Sigmoid colon (tissue), 7 donors: ENCODE measurements at places on chromosomes 11 and 22. TPM values are rescaled to one million over a fixed set of nuclear protein-coding genes. Genes with fewer than 3 reads are reported as not detected.

Gene MYBPC3
- total RNA-seq, result not detected

Gene HTR3B
- not detected for total RNA-seq

Gene OR4C12
- not detected for total RNA-seq

Gene CLMP
- total RNA-seq, result 173 TPM

Gene RIC3
- total RNA-seq, result 23.2 TPM

Gene PAX6
- not detected for total RNA-seq

Gene ESAM
- total RNA-seq, result 8.9 TPM

Gene RFPL1
- not detected for total RNA-seq

Gene SMIM35
- total RNA-seq, result not detected

Gene APOL5
- total RNA-seq, result not detected

- no peaks in the 10 kb centered on the region for H3K4me1 ChIP-seq
- H3K4me3 ChIP-seq, result peak overlapping the region; percentile 96
- no peak for DNase-seq
- no peak overlapping the region for H3K27ac ChIP-seq
These were observed 1.4 kb downstream of the TMX2 start for GRCh38 chr11:57713835-57714234.

DNA sequence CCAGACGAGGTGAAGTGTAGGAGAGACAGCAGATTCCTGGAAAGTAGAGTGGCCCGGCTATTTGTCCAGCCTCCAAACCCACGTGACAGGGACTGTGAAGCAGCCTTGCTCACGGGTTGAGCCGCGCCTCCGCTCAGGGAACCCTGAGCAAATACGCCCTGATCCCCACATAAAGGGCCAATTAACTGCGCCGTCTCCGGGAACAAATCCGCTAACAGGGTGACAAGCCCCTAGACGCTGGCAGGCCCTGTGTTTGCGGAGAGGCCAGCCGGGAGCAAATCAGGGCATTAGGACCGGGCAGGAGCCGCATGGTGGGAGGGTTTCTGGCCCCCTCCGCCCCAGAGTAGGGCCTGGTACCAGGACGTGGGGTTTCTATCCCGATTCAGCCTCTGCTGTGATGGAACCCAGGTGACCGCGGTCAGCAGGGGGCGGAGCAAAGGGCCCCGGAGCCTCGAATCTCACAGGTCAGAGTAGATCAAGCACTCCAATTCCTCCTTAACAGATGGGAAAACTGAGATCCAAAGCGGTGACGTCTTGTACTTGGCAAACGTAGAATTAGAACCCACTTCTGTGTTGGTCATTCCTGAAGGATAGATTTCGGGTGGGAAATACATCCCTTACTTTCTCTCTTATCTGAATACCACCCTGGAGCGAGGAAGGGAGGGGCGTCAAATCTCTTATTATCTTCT, 2.0 kb upstream of the ROBO3 start:
- H3K4me1 ChIP-seq, result peaks cover 34% of the 10 kb centered on the region
- H3K36me3 ChIP-seq, result no peaks in the 10 kb centered on the region
- peaks cover 99% of the 10 kb centered on the region for H3K27me3 ChIP-seq
- H3K4me3 ChIP-seq, result no peak overlapping the region
- no peak overlapping the region for H3K27ac ChIP-seq
- peak; percentile 70 for DNase-seq

DNA sequence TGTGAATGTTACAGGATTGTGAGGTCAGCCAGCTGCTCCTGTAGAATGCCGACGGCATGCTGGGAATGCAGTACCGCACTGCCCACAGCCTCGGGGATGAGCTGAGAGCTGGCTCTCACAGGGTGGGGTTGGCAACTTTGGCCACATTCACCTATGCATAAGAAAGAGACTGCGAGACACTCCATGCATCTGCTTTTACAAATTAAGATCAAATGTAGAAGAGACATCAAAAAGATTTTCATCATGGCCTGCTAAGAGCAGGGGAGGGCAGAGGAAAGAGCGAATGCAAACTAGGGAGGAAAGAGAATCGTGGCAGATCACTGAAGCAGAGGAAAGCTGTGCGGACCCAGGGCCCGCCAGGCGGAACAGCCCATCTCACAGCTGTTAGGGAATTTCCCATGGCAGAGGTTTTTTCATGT, 49.8 kb upstream of the SPATA19 start:
- no peaks in the 10 kb centered on the region for H3K27me3 ChIP-seq
- no peaks in the 10 kb centered on the region for H3K36me3 ChIP-seq
- H3K4me1 ChIP-seq, result peaks cover 9% of the 10 kb centered on the region
- peak; percentile 54 for DNase-seq

- H3K27me3 ChIP-seq, result no peaks in the 10 kb centered on the region
- no peaks in the 10 kb centered on the region for H3K4me1 ChIP-seq
- H3K4me3 ChIP-seq, result no peak overlapping the region
- H3K36me3 ChIP-seq, result no peaks in the 10 kb centered on the region
- no peak for DNase-seq
These were observed 10.2 kb downstream of the SCGB1A1 start for GRCh38 chr11:62428871-62429560.

DNA sequence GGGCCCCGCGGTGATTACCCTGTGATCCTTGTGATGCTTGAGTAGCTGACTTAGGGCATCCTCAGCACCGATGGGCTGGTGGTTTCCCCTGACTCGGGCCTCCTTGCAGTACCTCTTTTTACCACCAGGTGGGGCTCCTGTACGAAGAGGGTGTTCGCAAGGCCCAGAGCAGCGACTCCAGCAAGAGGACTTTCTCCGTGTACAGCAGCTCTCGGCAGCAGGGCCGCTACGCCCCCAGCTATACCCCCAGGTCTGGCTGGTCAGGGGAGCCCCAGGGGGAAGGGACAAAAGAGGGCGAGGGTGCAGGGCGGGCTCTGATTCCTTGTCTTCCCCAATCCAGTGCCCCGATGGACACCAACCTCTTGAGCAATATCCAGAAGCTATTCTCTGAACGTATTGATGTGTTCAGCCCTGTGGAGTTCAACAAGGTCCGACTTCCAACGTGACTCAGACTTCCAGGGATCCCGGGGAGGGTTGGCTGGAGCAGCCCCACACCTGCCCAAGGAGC, 1.3 kb upstream of the TM7SF2 start:
- peaks cover 17% of the 10 kb centered on the region for H3K36me3 ChIP-seq
- peak overlapping the region; percentile 82 for H3K27ac ChIP-seq
- no peaks in the 10 kb centered on the region for H3K4me1 ChIP-seq
- peak; percentile 94 for DNase-seq

GRCh38 chr11:6417907-6418556, 862 bp downstream of the APBB1 start:
- no peak for DNase-seq
- peak overlapping the region; percentile 79 for H3K4me3 ChIP-seq
- peaks cover 40% of the 10 kb centered on the region for H3K4me1 ChIP-seq
- no peaks in the 10 kb centered on the region for H3K27me3 ChIP-seq
- no peaks in the 10 kb centered on the region for H3K36me3 ChIP-seq

DNA sequence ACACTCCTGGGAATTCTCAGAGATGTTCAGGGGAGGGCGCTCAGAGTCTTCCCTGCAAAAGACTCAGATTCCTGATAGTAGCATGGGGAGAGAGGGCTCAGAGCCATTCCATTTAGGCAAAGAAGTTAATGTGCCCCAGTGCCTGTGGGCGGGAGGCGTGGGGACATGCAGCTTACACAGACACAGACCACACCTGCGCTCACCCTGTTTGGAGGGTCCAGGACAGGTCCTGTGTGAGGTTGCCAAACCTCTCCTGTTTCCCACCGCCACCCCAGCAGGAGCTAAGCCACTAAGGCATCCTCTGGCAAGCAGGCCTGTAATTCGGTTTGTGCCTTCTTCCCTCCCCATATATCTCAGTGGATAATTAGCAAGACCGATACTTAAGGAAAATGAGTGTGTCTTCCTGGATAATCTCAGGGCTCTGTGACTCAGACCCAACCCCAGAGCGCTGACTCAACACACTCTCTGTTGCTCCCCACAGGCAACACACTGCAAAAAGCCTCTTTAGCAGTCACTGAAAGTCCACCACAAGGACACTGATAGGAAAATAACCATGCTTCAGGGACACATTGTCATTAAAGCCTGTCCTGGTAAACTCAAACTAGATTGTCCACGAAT, 118.9 kb upstream of the LMO1 start:
- no peaks in the 10 kb centered on the region for H3K27me3 ChIP-seq
- no peaks in the 10 kb centered on the region for H3K36me3 ChIP-seq
- no peak overlapping the region for H3K27ac ChIP-seq
- no peaks in the 10 kb centered on the region for H3K4me1 ChIP-seq
- no peak for DNase-seq

DNA sequence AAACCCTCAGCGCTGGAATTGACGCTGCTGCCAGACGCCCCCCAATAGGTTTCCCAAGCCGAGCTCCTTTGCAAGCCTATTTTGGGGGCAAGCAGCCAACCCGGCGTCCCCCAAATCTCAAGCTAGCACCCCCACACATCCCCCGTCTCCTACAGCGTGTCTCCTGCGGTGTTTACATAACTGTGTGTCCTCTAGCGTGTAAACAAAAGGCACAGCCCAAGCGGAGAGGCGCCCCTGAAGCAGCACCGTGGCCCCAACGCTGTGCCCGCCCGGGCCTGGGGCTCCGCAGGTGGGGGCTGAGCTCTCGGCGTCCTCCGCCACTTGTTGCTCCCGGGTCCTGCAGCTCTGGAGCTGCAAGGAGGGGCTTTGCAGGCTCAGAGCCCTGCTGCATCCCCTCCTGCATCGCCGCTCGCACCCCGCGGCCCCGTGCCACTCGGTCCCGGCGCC, 1.6 kb downstream of the CADM1 start:
- peaks cover 31% of the 10 kb centered on the region for H3K27me3 ChIP-seq
- peak overlapping the region; percentile 71 for H3K27ac ChIP-seq
- peaks cover 27% of the 10 kb centered on the region for H3K4me1 ChIP-seq
- no peak for DNase-seq
- H3K36me3 ChIP-seq, result no peaks in the 10 kb centered on the region

DNA sequence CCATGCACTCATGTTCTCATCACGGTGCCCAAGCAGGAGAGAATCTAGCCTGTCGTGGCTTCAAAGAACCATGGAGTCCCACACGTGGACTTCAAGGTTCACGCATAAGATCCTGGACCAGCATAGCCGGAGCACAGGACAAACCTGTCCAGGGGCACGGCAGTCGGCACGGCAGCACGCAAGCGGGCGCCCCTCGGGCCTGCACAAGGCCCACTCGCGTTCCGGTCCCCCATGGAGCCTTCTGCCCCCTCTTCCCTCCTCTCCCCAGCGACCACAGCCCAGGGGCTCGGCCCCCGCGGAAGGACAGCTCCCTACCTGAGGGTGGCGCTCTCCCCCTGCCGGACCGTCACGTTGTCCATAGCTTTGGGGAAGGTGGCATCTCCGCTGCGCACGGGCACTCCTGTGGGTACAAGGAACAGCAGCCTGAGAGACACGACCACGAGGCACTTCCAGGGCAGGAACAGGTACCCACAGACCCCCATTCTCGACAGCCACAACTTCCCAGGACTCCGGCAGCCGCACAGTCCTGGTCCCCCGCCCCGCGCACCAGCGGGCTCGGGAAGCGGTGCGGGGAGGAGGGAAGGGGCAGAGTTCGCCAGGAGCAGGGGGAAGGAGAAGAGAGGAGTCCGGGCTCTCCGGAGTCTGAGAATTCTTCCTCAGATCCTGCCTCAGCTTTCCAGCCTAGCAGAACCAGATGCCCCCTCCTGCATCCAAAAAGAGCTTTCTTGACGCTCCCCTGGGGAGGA, 589.5 kb downstream of the OPCML start:
- peaks cover 8% of the 10 kb centered on the region for H3K4me1 ChIP-seq
- H3K27ac ChIP-seq, result no peak overlapping the region
- DNase-seq, result no peak

- H3K27ac ChIP-seq, result no peak overlapping the region
- no peak overlapping the region for H3K4me3 ChIP-seq
- H3K36me3 ChIP-seq, result peaks cover 26% of the 10 kb centered on the region
- no peak for DNase-seq
These were observed 45.7 kb downstream of the DBX1 start for GRCh38 chr11:20114588-20114987.

DNA sequence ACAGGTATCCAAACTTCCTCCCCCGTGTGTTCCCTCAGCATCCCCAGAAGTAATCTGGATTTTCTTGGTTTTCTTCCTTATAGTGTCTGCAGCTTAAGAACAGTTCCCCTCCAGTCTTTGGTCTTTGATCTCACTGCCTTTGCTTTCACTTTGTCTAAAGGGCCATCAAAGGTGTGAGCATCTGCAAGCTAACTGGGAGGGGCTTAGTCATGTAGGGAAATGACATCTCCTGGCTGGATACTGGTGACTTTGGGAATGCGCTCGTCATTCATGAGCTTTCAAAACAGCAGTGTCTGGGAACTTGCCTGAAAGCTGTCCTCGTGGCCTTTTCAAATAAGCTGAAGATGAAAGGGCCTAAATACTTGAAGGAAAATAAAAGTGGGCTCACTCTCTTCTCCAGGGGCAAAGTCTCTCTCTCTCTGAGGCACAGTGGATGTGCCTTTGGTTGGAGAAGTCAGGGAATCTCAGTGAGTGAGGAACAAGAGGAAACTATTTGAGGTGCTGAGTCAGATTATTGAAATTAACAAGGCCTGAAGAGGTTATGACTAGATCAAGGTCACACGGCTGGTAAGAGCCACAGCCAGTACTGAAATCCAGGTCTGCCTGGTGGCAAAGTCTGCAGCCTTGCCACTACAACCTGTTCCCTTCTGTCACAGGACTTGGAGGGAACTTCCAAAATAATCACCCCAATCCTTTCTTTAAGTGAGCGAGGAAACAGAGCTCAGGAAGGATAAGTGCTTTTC, 45.6 kb upstream of the TENM4 start:
- no peak overlapping the region for H3K27ac ChIP-seq
- no peak for DNase-seq
- no peaks in the 10 kb centered on the region for H3K36me3 ChIP-seq
- no peaks in the 10 kb centered on the region for H3K27me3 ChIP-seq

GRCh38 chr11:65489706-65490320, 9.0 kb upstream of the MALAT1 start:
- peaks cover 96% of the 10 kb centered on the region for H3K4me1 ChIP-seq
- H3K27ac ChIP-seq, result peak overlapping the region; percentile 96
- no peak overlapping the region for H3K4me3 ChIP-seq

GRCh38 chr11:63849691-63850090, 10.8 kb downstream of the MARK2 start:
- no peak overlapping the region for H3K27ac ChIP-seq
- H3K4me3 ChIP-seq, result no peak overlapping the region
- peaks cover 28% of the 10 kb centered on the region for H3K4me1 ChIP-seq
- H3K36me3 ChIP-seq, result peaks cover 5% of the 10 kb centered on the region

DNA sequence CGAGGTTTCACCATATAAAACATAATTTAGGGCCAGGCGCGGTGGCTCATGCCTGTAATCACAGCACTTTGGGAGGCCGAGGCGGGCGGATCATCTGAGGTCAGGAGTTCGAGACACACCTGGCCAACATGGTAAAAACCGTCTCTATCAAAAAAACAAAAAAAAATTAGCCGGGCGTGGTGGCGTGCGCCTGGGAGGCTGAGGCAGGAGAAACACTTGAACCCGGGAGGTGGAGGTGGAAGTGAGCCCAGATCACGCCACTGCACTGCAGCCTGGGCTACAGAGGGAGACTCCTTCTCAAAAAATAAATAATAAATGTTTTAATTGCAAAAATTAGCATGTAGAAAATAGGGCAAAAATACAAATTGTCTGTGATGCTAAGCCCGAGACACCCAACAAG, 993 bp upstream of the SFI1 start:
- DNase-seq, result no peak
- no peaks in the 10 kb centered on the region for H3K27me3 ChIP-seq
- no peak overlapping the region for H3K4me3 ChIP-seq
- H3K27ac ChIP-seq, result peak overlapping the region; percentile 84
- H3K36me3 ChIP-seq, result no peaks in the 10 kb centered on the region
- peaks cover 16% of the 10 kb centered on the region for H3K4me1 ChIP-seq
